AG04450 (cell line): ENCODE measurements at places on chromosomes 3 and 15.

DNA sequence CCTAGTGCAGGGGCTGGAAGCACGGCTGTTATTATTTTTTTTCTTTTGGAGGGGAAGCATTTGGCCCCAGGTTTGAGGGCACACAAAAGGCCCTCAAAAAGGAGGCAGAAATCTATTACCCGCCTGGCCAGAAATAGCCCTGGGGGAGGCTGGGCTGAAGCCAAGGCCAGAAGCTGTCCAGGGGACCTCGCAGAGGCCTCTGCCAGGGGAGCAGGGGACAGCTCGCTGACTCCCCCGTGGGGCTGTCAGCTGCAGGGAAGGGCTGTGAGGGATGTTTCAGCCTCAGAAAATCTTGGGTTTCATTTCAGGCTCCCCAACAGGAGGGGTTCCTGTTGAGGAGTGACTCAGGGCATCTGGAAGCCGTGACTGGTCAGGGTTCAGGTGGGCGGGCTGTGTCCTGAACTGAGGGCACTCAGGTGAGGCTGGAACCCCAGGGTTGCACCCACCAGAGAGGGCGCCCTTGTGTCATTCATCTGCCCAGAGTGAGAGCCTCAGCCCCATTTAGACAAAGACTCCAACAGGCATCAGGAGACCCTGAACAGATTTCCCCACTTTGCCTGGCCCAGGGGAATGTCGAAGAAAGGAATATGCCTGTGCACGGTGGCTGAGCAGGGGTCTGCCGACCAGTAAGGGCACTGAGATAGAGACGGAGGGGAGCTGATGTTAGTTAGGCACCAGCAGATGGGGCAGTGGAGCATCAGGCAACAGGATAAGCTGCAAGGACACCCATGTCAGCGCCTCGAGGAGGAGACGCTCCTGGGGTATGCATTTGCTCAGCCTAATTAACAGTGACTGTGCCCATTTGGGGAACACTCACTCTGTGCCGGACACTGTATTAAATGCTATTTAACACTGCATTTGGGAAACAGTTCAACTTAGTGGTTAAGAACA is 43.5 kb upstream of the SLC6A11 start:
- DNase-seq: no peak

DNA sequence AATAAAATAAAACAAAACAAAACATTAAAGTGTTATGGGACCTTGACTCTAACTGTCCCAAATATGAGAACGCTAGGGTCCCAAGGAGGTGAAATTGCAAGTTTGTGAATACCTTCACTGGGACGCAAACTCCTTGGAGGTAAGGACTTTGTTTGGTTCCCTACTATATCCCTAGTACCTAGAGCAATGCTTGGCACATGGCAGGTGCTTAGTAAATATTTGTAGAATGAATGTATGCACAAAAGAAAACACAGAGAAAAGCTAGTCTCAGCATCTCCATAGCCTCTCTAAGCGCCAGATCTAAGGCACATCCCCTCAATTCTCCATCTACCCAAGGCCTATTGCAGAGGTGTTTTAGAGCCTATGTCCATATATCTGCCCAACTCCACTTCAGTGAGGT is 30.5 kb downstream of the GPR176 start:
- DNase-seq: no peak

- DNase-seq: no peak
Observed at GRCh38 chr3:123508178-123508577, 59.3 kb upstream of the ADCY5 start.

- DNase-seq: no peak
Observed at GRCh38 chr15:67036775-67037555, 28.4 kb upstream of the SMAD3 start.

- DNase-seq: no peak
Observed at GRCh38 chr3:65245133-65246063, 557.6 kb upstream of the ADAMTS9 start.

GRCh38 chr15:94080416-94080815 is 150.9 kb upstream of the MCTP2 start:
- DNase-seq: no peak

DNA sequence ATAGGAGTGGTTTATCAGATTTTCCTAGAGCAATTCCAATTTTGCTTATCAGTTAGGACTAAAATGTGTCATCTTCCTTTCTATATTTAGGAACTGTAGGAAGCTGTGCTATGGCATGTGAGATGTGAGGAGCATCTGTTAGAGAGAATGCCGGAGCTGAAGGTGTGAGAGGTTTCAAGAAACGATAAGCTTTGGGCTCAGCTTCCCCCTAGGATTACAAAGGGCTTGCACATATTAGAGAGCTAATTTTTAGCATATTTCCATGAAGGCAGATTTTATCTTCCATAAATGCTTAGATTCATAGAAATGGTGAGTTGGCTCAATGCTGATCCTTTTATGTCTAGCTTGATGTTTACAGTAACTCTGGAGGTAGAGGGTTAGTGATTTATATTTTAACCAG is 120.2 kb downstream of the CNTN4 start:
- no peak for DNase-seq

- no peak for DNase-seq
Observed at GRCh38 chr3:49119439-49119838, 1.2 kb downstream of the USP19 start.

DNA sequence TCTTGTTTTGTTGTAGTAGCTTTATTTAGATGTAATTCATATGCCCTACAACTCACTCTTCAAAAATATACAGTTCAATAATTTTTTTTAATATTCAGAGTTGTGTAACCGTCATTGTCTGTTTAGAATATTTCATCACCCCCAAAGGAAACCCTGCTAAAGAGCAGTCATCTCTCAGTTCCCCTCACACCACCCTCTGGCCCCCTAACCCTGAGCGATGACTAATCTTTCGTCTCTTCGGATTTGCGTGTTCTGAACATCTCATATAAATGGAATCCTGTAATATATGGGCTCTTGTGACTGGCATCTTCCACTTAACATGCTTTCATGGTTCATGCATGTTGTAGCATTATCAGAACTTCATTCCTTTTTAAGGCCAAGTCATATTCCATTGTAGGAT is 183.8 kb downstream of the ATG7 start:
- DNase-seq: no peak

DNA sequence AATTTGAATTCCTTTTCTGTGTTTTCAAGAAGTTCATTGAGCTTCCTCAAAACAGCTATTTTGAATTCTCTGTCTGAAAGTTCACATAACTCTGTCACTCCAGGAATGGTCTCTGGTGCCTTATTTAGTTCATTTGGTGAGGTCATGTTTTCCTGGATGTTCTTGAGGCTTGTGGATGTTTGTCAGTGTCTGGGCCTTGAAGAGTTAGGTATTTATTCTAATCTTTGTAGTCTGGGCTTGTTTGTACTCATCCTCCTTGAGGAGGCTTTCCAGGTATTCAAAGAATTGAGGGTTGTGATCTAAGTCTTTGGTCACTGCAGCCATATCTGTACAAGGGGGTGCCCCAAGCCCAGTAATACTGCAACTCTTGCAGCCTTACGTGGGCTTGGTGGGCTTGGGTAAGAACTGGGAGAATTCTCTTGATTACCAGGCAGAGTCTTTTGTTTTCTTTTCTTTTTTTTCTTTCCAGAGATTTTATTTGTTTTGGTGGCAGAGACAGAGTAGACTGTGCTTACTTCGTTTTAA is 19.3 kb upstream of the CCNDBP1 start:
- no peak for DNase-seq
